ENCODE measurements at places on chromosomes 11 and 22.

DNA sequence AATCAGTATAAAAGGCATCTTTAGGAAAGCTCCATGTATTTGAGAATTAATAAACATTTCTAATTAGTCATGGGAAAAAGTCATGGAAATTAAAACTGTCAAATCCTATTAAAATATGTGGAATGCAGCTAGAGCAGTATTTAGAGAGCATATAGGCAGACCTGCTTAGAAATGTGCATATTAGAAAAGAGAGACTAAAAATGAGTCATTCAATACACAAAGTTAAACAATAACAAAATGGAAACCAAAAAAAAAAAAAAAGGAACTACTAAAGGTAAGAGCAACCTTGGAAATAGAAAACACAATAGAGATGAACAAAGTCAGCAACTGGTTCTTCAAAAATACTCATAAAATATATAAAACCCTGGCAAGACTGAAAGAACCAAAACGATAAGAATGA, 59.7 kb upstream of the RASSF10 start:
- DNase-seq: no peak

DNA sequence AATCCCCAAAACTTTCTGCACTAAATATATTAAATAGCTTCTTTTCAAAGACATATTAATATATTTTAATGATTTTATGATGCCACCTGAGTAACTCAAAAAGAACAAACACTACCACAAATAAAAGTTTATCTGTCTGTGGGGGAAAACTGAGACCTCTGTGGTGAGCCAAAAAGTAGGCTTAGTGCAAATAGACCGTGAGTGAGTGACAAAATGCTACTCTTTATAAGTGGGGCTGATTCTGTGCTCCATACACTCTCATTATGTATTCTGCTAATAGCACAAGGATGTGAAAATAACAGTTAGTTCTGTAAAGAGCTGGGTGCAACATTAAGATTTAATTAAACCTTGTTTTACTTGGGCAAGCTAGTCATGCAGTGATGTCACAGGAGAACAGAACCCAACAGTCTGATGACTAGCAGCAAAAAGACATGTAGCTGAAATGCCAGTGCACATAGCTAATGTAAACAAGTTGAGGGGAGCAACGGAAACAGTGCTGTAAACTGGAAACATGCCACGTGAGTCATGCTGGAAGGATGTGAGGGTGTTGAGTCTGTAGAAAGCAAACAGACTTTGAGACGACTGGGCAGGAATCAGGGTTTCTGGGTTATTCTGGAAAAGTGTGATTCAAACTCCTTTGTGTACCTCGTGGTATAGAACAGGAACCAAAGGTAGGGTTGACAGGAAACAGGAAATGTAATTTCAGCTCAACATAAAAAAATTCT, 1130.4 kb downstream of the LRRC4C start:
- DNase-seq: no peak

DNA sequence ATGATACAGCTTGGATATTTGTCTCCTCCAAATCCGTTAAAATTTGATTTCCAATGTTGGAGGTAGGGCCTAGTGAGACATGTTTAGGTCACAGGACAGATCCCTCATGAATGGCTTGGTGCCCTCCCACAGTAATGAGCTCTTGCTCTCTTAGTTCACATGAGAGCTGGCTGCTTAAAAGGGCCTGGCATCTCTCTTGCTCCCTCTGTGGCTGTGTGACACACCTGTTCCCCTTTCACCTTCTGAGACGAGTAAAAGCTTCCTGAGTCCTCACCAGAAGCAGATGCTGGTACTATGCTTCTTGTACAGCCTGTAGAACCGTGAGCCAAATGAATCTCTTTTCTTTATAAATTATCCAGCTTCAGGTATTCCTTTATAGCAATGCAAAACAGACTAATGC, 3.5 kb downstream of the VPS37C start:
- no peak for DNase-seq

DNA sequence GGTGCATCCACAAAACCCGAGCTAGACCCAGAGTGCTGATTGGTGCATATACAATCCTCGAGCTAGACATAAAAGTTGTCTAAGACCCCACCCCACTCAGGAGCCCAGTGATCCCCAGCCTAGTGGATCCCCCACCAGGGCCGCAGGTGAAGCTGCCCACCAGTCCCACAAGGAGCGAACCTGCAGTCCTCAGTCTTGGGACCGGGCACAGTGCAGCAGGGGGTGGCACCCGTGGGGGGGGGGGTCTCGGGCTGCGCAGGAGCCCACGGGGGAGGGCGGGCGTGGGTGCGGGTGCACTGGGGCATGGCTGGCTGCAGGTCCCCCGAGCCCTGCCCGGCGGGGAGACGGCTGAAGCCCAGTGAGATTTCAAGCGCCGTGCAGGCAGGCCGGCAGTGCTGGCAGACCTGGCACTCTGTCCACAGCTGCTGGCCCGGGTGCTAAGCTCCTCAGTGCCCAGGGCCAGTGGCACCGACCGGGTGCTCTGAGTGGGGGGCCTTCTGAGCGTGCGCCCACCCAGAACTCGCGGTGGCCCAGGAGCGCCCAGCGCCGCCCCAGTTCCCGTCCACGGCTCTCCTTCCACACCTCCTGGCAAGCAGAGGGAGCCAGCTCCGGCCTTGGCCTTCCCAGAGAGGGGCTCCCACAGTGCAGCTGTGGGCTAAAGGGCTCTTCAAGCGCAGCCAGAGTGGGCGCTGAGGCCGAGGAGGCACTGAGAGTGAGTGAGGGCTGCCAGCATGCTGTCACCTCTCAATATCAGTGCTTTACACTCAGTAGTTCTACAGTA, 989.1 kb downstream of the FAM181B start:
- no peak for DNase-seq

DNA sequence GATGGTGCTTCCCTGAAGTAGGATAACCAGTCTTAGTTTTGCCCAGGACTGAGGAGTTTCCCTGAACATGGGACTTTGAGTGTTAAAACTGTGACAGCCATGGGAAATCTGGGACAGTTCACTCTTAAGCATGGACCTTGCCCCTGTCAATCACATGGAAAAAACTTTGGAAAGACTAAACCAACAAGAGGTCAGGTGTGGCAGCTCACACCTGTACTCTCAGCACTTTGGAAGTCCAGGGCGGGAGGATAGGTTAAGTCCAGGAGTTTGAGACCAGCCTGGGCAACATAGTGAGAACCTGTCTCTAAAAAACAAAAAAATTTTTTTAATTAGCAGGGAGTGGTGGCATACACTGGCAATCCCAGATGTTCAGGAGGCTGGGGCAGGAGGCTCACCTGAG, 3.3 kb upstream of the AMBRA1 start:
- DNase-seq: no peak

DNA sequence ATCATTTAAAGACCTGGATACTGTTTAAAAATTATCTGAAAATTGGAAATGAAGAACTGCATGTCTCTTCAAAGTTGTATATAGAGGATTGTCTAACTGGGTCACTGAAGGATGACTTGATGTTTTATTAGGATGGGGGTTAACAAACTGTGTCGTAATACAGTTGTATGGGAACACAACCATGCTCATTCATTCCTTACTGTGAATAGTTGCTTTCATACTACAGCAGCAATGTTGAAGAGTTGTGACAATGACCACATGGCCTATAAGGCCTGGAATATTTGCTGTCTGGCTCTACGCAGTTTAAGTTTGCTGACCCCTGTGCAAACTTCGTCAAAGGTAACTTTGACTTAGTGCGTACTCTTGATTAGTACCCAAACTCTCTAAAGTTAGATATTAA, 38.4 kb downstream of the FDX1 start:
- no peak for DNase-seq

- DNase-seq: no peak
Measured at GRCh38 chr11:65919573-65920371, 546 bp downstream of the DRAP1 start.

- DNase-seq: no peak
Measured at GRCh38 chr11:111269146-111269868, 23.8 kb downstream of the POU2AF2 start.

DNA sequence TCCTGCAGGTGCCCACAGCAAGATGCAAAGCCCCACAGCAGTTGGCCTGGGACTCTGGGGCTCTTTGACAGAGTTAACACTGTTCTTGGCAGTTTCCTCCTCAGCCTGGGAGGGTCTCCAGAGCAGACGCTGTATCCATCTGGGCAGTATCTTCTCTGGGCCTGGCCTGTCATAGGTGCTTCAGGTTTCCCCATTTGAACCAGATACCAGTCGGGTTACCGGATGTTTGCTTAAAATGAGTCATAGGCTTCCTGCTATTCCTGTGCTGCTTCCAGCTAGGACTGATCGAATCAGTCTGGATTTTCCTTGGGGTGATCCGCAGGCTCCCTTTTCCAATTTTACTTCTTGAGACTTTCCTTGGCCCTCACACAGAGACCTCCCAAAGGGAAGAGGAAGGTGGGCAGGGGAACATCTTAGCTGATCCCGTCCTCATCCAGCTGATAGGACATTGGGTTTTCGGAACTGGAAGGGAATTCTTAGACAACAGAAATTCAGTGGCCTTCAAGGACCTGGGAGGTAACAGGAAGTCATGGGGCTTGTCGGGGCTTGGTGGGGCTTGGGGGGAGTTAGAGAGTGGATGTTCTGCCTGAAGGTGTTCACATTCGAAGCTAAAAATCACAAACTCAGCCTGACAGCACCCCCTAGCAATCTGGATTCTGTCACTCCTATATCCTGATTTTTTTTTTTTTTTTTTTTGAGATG, 2.4 kb upstream of the RANGAP1 start:
- no peak for DNase-seq

- peak; percentile 11 for DNase-seq
Measured at GRCh38 chr11:126862664-126863243, 137.8 kb downstream of the KIRREL3 start.

GRCh38 chr22:19659805-19660345, 54.4 kb upstream of the SEPTIN5 start:
- no peak for DNase-seq

DNA sequence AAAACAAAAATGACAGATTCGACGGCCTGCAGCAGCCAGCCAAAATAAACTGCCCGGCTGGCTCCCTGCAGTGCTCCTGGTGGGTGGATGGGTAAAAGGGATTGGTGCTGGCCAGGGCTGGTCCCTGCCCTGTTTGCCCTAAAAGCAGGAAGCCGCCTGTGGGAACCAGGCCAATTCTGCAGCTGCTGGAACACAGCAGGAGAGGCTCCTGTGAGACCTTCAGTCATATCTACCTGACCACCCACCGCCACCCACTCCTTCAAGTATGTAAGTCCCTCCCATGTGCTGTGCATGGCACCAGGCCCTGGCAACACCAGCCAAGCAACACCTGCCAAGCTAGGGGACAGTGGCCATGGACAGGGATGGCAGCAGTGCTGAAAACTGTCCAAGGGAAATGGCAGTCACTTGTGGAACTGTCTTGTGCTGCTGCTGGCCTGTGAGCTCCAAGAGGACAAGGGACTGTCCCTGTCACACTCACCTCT, 48.7 kb upstream of the ARFGAP3 start:
- DNase-seq: no peak

- DNase-seq: no peak
Measured at GRCh38 chr11:11245453-11245852, 107.6 kb downstream of the CSNK2A3 start.

- peak; percentile 31 for DNase-seq
Measured at GRCh38 chr22:32796865-32797573, 4.5 kb upstream of the TIMP3 start.

DNA sequence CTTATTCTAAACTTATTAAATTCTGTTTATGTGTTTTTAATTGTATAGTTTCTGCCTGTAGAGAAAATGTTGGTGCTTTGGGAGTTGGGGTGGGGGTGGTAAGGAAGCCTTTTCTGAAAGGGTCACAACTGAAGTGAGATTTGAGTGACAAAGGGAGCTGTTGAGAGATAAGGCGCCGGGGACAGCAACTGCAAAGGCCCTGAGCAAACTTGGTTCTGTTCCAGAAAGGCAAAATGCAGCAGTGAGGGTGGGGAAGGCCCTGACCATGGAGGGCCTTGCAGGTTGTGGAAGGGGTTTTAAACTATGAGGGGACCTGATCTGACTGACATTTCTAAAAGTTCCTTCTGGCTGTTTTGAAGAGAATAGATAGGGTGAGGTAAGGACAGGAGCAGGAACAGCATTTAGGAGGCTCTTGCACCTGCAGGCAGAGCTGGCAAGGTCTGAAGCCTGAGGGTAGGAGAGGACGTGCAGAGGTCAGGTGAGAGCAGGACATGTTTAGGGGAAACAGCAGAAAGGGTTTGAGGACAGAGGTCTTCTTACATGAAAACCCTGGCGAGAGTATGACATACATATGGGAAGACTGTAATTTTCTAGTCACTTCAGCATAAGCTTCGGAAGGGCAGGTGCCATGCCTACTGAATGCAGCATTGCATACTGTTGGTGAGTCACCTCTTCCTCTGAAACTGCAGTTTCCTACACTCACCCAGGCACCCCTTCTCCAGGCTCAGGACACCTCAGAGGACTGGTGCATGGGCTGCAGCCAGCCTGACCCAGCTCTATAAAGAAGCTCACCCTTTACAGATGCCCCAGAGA, 190.7 kb downstream of the SNX19 start:
- DNase-seq: no peak

- DNase-seq: no peak
Measured at GRCh38 chr11:66651016-66651415, 12.5 kb downstream of the RBM4 start.

DNA sequence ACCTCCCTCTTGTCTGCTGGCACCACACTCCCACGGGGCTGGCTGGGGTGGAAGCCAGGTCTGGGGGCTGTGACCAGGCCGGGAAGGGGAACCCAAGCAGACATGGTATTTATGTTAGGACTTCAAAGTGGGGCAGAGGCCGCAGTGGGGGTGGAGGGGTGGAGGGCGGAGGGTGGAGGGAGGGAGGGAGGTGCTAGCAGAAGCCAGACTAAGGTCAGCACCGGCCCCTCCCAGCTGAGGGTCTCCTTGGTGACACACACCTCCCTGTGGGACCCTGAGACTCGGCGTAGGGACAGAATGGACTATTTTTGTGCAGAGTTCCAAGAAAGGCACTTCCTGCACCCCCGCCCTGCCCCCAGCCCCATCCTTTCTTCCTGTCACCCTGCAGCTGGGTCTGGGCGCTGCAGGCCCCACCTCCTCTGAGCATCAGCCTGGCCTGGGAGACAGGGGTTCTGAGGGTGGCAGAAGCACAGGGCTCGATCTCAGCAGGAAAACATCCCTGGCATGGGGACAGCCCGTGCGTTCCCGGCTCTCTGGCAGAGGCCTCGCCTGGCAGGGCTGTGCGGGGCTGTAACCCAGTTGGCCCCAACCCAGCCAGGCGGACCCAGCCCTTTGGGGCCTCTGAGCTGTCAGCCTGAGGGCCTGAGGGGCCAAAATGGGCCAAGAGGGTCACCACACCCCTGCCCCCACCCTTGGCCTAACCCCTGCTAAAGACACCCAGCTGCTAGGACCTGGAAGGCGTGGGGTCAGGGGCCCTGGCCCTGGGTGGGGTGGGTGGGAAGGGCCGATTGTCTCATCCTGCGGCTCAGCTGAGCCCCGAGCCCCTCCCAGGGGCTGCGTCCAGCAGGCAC, 9.6 kb upstream of the CD248 start:
- DNase-seq: no peak

GRCh38 chr11:128297091-128297651, 290.2 kb downstream of the ETS1 start:
- DNase-seq: no peak
